ENCODE measurements at places on chromosomes 13 and 19.

DNA sequence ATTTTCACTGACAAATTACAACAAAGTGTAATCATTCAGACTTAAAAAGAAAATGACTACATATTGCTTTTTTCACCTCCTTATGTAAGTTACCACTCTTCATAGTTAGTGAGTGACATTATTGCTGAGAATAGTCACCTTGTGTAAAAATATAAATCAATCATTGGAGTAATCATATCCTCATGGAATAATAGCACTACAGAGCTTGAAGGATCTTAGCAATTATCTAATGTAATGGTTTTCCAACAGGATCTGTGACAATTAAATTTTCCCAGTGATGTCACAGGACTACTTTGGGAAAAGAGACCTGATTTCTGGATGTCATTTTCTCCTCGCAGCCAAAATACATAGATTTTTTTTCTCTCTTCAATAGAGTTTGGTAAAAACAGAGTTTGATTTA lies 833.0 kb upstream of the PCDH9 start:
- DNase-seq: no peak

DNA sequence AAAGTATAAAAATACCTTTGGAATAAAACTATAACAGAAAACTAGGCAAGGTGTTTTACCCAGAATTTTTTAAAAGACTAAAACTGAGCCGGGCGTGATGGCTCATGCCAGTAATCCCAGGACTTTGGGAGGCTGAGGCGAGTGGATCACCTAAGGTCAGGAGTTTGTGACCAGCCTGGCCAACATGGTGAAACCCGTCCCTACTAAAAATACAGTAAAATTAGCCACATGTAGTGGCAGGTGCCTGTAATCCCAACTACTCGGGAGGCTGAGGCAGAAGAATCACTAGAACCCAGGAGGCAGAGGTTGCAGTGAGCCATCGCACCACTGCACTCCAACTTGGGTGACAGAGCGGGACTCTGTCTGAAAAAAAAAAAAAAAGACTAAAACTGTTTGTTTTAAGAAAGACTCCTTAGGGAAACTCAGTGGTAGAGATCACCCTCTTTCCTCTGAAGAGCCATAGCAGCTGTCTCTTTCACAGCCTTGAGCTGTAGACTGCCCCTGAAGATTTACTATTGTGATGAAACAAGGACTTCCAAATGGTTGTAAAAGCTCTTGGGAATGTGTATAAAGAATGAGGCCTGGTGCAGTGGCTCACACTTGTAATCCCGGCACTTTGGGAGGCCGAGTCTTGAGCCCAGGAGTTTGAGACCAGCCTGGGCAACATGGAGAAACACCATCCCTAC lies 14.7 kb upstream of the KCTD4 start:
- peak; percentile 1 for DNase-seq

DNA sequence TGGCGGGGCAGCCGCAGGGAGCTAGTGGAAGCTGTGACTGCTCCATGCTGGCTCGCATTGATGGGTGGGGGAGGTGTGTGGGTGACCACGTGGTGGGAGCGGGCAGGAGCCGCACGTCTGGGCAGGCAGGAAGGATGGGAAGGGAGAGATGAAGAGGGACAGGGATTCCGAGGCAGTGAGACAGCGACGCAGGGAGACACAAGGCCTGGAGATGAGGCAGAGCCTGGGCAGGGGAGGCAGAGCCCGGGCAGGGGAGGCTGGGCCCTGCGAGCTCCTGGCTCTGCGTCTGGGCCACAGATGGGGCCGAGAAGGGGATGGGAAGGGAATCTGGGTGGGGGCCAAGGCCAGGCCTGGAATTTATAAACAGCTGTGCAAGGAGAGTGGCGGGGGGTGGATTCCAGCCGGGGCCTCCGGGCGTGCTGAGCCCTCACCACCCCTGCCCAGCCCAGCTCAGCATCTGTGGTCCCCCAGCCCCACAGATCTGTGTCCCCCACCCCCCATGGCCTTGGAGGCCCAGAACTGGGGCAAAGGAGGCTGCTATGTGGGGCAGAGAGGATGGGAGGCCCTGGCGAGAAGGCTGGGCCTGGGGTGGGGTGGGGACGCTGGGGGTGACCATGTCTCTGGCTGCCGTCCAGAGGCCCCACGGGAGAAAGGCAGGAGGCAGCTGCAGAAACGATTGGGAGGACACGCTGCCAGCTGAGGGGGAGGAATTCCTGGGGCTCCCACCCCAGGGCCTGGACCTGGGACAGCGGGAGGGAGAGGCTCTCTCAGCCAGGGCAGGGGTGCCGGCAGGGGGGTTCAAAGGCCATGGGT lies 6.0 kb downstream of the EHD2 start:
- DNase-seq: peak; percentile 71

DNA sequence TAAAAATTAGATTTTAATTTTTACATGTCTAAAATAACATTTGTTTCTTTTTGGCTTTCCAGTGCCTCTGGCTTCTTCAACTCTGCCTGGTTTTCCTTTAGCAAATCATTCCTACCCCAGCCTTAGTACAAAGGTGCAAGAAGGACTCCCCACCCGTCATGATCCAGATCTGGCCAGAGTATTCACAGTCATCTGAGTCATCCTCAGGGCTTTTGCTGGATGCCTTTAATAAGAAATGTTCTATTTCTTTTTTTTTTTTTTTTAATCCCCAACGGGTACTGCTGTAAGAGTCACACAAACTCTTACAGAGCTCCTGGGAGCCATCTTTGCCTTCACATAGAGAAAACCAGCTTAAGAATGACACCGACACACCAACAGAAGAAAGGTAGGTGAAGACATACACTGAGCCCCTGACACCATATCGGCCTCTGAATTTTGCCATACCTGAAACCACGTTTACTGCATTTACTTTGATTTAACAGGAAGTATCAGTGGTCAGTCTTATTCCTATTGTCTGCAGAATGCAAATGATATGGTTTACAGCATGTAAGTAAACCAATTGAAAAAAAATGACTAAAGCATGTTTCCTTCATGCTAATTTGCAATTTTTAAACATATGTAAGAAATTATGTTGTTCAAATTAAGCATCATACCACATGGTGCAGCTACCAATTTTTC lies 184.4 kb downstream of the NALCN start:
- no peak for DNase-seq

GRCh38 chr13:35765366-35765765 lies 288.9 kb upstream of the MAB21L1 start:
- DNase-seq: peak; percentile 50

- no peak for DNase-seq
Measured at GRCh38 chr19:34974646-34975045, 10.6 kb upstream of the ZNF792 start.

- no peak for DNase-seq
Measured at GRCh38 chr19:58334691-58335249, 8.0 kb downstream of the ZSCAN22 start.

- DNase-seq: no peak
Measured at GRCh38 chr13:20441879-20442278, 83.8 kb downstream of the CRYL1 start.

DNA sequence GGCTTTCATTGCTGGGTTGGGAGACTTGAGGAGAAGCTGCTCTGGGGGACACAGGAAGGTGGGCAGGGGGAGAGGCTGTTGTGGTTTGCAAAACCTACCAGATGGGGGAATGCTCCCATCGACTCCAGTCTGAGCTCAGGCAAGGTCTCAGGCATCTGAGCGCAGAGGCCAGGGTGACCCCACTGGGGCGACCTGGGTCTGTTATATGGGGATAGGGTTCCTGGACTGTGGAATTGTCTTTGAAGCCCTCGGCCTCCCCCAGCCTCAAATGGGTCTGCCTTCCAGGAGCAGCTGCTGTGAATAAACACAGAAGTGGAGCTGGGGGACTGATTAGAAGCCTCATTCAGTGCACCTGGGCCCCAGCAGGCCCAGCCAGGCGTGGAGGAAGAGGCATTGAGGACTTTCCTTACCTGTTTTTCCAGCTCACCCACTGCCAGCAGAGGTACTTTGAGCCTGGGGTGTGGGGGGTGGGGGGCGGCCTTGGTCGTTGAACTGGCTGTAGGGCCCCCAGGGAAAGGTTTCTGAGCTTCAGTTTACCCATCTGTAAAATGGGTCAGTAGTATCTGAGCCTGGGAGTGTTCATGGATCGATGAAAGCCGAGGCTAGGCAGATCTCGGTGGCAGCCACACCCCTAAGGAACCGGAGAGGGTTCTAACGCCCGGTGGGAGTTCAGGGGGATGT lies 1.4 kb downstream of the CERS4 start:
- peak; percentile 21 for DNase-seq

- DNase-seq: no peak
Measured at GRCh38 chr19:2436926-2437325, 9.5 kb upstream of the TIMM13 start.

- no peak for DNase-seq
Measured at GRCh38 chr19:928471-929202, 2.8 kb downstream of the ARID3A start.

GRCh38 chr19:2150794-2151338 lies 500 bp downstream of the AP3D1 start:
- DNase-seq: peak; percentile 48

- DNase-seq: no peak
Measured at GRCh38 chr13:76958841-76959432, 10.6 kb downstream of the ACOD1 start.

DNA sequence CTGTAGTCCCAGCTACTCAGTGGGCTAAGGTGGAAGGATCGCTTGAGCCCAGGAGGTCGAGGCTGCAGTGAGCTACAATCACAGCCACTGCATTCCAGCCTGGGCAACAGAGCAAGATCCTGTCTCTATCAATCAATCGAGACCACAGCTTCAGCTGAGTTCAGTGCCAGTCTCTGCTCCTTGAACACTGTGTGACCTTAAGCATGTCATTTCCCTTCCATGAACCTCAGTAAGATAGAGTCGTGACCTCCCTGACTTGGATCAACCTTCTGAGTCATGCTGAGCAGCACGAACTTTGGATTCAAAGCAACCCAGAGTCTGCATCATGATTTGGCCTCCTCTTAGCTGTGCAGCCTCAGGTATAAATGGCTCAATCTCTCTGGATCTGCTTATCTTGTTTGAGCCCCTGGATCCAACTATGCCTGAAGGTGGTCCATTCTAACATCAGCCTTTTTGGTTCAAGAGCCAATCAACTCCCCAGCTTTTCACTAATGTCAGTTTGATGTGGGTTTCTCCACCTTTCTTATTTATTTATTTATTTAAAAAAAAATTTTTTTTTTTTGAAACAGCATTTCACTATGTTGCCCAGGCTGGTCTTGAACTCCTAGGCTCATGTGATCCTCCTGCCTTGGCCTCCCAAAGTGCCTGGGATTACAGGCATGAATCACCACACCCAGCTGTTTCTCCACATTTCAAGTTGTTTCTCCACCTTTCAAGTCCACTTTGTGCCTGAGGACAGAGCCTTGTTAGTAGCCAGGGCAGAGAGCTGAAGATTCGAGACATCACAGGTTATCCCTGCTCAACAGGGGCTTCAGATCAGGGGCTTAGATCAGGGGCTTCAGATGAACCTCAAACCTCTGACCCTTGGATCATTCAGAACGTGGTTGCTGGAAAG lies 26.4 kb downstream of the PTPRS start:
- DNase-seq: no peak

DNA sequence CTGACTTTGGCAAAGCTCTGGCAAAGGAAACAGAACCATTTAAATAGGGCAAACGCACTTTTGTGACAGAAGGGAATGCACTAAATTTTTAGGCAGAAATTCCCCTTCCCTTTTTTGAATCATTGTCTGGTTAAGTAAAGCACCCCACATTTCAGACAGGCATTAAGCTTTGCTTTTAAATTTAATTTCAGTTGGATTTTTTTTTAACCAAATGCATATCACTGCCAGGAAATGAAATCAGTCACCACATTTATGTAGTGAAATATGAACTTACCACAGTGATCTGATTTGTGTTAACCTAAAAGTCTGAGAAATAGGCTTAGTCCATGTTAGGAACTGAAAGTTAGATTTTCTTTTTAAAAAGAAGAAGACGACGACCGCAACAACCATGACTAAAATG lies 10.8 kb downstream of the GPR183 start:
- no peak for DNase-seq

Measured in NCI-H69 (cell line).